ENCODE measurements at places on chromosomes 6 and 20. TPM values are rescaled to one million over a fixed set of nuclear protein-coding genes. Genes with fewer than 3 reads are reported as not detected.
A peak's percentile ranks its signal among the peaks of the same experiment; 100 is the strongest.

DNA sequence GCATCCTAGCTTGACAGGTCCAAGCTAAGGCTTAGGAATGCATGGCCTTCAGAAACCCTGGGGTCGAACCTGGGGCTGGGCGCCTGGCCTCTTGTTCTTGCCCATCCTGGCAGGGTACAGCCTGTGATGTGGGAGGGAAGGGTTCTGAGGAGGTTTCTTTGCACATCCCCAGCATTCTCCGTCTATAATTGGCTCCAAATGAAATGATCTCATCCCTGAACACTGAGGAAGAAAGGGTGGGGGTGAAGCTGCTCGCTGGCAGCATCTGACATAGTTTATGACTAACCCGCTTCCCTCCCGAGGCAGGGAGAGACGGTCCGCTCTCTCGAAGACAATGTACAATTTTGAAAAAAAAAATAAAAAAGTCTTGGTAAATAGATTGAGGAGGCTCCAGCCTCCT is 67.1 kb upstream of the ZNFX1 start:
- DNase-seq: peak; percentile 64

GRCh38 chr6:12627053-12627452 is 89.5 kb upstream of the PHACTR1 start:
- no peak for DNase-seq

DNA sequence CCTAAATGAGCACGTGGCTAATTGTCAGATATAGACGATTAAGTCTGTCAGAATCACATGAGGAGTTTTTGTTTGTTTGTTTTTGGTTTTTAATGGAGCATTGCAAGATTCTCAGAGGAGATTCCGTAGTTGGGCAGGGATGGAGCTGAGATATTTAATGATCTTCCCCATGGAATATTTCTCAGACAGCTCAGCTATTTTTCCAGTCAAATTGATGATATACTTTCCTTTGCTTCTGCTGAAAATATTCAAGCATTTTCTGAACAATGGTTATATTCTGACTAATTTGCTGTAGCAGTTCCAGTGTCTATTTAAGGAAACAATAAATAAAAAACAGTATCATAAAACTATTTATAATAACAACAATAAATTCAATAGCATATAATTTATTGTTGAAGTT is 348.4 kb downstream of the KIF16B start:
- no peak for DNase-seq

DNA sequence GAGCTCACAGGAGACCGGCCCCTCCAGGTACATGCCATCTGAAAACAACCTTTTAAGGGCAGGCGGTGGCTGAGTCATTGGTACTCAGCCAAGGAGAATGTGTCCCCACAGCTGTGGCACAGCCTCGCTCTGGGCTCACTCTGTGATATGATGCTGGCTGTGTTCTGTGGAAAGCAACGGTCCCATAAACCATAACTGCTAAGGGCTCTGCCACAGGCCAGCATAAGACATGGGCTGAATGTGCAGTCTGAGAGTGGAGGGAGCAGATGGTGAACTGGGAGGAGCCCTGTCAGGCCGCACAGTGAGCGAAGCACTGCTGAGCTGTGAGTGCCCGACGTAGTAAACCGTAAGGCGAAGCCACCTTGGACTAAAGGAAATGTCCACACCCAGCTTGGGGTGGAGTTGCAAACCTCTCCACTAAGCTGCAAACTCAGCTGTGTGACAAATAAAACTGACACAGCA is 375.8 kb downstream of the THBS2 start:
- DNase-seq: peak; percentile 11

DNA sequence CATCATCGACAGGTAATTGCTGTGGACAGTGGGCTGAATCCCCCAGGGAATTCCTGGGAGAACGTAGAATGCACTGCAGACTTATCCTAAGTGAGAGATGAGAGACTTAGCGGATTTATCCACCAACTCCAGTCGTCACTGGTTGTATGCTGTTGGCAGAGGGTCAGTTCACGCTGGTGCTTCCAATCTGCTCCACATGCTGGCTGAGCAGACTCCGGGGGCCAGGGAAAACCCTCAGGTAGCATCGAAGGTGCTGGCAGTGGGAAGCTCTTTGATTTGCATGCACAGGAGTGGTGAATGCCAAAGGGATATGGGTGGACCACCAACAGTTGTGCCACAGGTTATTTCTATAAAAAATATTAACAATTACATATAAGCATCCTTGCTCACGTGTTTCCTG is 20.2 kb downstream of the TTLL9 start:
- no peak for DNase-seq

GRCh38 chr6:116387374-116387773 is 16.6 kb downstream of the DSE start:
- DNase-seq: peak; percentile 99

DNA sequence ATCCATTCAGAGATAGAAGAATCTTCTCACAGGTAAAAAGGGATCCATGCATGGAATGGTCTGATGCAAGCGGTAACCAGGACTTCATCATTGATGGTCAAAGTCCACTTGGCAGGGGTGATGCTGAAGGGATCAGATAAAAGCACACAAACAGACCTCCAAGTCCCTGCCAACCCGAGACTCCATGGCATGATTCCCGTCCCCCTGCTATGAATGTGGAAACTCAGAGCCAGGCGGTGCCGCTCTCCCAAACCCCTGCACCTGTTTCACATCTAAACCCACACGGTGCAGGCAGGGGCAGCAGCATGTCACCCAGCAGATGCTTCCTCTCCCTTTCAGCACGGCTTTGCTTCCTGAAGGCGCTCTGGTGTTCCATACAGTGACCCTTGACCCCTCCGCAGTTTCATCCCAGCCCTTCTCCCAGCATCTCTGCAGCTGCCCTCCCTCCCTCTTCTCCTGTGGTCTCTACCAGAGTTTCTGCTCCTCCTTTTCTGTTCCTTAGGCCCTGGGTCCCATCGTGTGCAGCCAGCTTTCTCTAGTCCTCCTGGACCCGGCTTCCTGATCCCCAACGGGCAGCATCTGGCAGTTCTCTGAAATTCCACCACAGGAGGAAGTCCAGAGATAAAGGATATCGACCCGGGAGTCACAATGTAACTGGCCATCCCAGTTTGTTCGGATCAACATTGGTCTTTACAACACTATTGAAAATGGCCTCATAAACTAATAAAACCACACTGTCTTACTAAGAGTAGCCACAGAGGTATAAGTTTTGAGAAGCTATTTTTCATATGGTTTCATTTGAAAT is 235.0 kb downstream of the TTLL2 start:
- DNase-seq: no peak

- no peak for DNase-seq
Measured at GRCh38 chr20:10167040-10167439, 51.6 kb upstream of the SNAP25 start.

DNA sequence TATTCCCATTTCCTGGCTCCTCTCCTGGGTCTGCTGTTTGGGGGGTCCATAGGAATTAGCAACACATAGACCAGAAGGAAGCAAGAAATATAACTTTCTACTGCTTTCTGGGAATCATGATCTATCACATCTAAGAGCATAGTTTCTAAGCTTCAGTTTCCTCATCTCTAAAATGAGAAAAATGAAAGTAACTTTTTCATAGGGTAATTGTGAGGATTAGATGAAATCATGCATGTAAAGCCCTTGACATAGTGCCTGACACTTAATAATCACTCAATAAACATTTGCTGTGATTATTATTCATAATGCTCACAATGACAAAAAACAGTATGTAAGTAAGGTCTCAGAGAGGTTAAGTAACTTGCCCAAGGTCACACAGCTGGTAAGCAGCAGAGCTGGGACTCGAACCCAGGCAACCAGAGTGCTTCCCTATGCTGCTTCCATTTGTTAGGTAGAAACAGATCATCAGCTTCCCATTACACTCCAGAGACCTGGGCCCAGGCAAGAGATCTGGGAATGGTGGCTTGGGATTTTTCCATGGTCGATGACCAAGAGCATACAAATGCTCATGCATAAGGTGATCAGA is 86.6 kb upstream of the MAFB start:
- no peak for DNase-seq

DNA sequence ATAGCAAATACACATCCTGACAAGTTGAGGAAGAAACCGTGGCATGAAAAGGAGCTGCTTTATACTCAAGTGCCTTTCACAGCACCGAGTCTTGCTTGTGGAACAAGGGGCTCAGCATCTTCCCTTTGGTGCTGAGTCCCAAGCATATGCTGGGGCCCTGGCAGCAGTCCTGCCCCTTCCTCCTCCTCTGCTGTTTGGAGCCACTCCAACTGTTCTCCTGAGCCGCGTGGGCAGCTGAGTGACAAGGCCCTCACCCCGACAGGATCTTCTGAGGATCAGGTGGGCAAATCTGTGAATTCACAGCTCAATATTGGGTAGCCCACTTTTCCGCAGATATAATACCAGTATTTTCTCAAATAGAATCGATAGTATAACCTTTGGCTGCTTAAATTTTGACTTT is 24.7 kb downstream of the DACT2 start:
- no peak for DNase-seq

GRCh38 chr6:71335544-71335943 is 46.9 kb downstream of the OGFRL1 start:
- no peak for DNase-seq

DNA sequence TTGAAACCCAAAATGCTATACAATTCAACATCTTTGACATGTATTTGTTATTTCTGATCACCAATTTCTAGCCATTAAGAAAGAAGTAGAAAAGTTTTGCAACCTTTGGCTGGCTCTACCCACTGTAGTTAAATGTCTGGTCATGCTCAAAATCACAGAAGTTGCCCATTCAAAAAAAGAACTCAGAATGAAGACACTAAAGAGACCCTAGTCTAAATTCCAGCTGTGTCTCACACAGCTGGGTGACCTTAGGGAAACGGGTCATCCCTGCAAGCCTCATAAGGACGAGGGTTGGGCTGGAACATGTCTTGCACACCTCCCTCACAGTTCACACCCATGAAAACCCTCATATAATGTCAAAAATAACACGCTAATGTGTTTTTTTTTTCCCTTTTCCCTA is 10.3 kb downstream of the FOXQ1 start:
- DNase-seq: no peak

- no peak for DNase-seq
Measured at GRCh38 chr20:31721408-31722256, 1.0 kb downstream of the BCL2L1 start.

F13A1 gene
- 0.13 TPM for total RNA-seq

SYNGAP1 gene
- 0.90 TPM for total RNA-seq

SMOC2 gene
- total RNA-seq: 0.90 TPM

CRISP3 gene
- total RNA-seq: under 0.01 TPM

Data from bronchial epithelial cell (primary cell).